CD4-positive, alpha-beta T cell (primary cell): ENCODE measurements at places on chromosomes 2 and 18.
A peak's percentile ranks its signal among the peaks of the same experiment; 100 is the strongest.

- H3K4me1 ChIP-seq, result no peaks in the 10 kb centered on the region
- H3K27ac ChIP-seq, result no peak overlapping the region
- H3K4me3 ChIP-seq, result no peak overlapping the region
- no peaks in the 10 kb centered on the region for H3K36me3 ChIP-seq
- DNase-seq, result no peak
Observed at GRCh38 chr18:63492851-63493250, 16.1 kb downstream of the SERPINB5 start.

GRCh38 chr2:9071032-9071431, 67.5 kb upstream of the MBOAT2 start:
- H3K4me1 ChIP-seq, result no peaks in the 10 kb centered on the region
- H3K27me3 ChIP-seq, result no peaks in the 10 kb centered on the region
- H3K36me3 ChIP-seq, result no peaks in the 10 kb centered on the region
- no peak overlapping the region for H3K4me3 ChIP-seq
- no peak for DNase-seq
- H3K27ac ChIP-seq, result no peak overlapping the region

GRCh38 chr2:86441392-86441881, 266 bp downstream of the KDM3A start:
- peak overlapping the region; percentile 94 for H3K27ac ChIP-seq
- no peaks in the 10 kb centered on the region for H3K27me3 ChIP-seq
- peaks cover 34% of the 10 kb centered on the region for H3K36me3 ChIP-seq
- DNase-seq, result no peak
- H3K4me1 ChIP-seq, result peaks cover 38% of the 10 kb centered on the region
- H3K4me3 ChIP-seq, result peak overlapping the region; percentile 87

DNA sequence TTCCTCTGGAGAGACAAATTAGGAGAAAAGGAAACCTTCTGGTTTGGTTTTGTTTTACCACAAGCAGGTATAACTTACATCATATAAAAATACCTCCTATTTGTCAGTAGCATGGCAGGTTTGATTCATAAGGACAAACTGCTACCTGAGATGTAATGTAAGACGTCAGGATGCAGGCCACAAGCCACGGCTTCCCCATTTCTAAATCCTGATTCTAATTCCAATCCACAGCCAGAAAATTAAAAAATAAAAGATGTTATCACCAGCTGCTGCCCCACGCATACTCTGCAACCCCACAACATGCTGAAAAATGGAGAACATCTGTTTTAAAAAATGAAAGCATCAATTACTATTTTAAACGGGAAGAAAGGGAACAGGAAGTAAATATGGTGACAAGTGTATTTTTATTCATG, 197.6 kb downstream of the BCL11A start:
- no peaks in the 10 kb centered on the region for H3K4me1 ChIP-seq
- no peak overlapping the region for H3K27ac ChIP-seq
- no peaks in the 10 kb centered on the region for H3K36me3 ChIP-seq
- DNase-seq, result no peak

GRCh38 chr2:212936572-212936971, 214.8 kb downstream of the IKZF2 start:
- no peak for DNase-seq
- H3K4me1 ChIP-seq, result no peaks in the 10 kb centered on the region
- H3K36me3 ChIP-seq, result no peaks in the 10 kb centered on the region
- H3K4me3 ChIP-seq, result no peak overlapping the region
- H3K27ac ChIP-seq, result no peak overlapping the region
- H3K27me3 ChIP-seq, result no peaks in the 10 kb centered on the region

GRCh38 chr2:190409616-190410015, 1.5 kb downstream of the MFSD6 start:
- peak overlapping the region; percentile 79 for H3K4me3 ChIP-seq
- no peaks in the 10 kb centered on the region for H3K27me3 ChIP-seq
- H3K36me3 ChIP-seq, result no peaks in the 10 kb centered on the region

- no peak overlapping the region for H3K27ac ChIP-seq
- no peaks in the 10 kb centered on the region for H3K4me1 ChIP-seq
- DNase-seq, result no peak
Observed at GRCh38 chr18:53682796-53683195, 541.7 kb downstream of the MBD2 start.

- no peaks in the 10 kb centered on the region for H3K4me1 ChIP-seq
- no peak for DNase-seq
- H3K27me3 ChIP-seq, result no peaks in the 10 kb centered on the region
- H3K27ac ChIP-seq, result no peak overlapping the region
Observed at GRCh38 chr2:138930571-138930970, 150.4 kb upstream of the NXPH2 start.

- DNase-seq, result no peak
- peaks cover 6% of the 10 kb centered on the region for H3K27me3 ChIP-seq
- H3K4me1 ChIP-seq, result no peaks in the 10 kb centered on the region
- H3K36me3 ChIP-seq, result no peaks in the 10 kb centered on the region
- H3K27ac ChIP-seq, result no peak overlapping the region
Observed at GRCh38 chr2:119647440-119648169, 31.4 kb upstream of the TMEM177 start.

- no peak for DNase-seq
- H3K27ac ChIP-seq, result no peak overlapping the region
- H3K36me3 ChIP-seq, result no peaks in the 10 kb centered on the region
Observed at GRCh38 chr2:52571380-52572347, 1195.9 kb upstream of the CHAC2 start.

- no peak overlapping the region for H3K27ac ChIP-seq
- H3K4me3 ChIP-seq, result no peak overlapping the region
- no peak for DNase-seq
- H3K27me3 ChIP-seq, result peaks cover 29% of the 10 kb centered on the region
- no peaks in the 10 kb centered on the region for H3K36me3 ChIP-seq
Observed at GRCh38 chr18:48134609-48135008, 204.2 kb upstream of the SMAD2 start.

GRCh38 chr2:47490406-47490805, 87.5 kb downstream of the MSH2 start:
- no peaks in the 10 kb centered on the region for H3K36me3 ChIP-seq
- no peaks in the 10 kb centered on the region for H3K4me1 ChIP-seq
- no peak overlapping the region for H3K4me3 ChIP-seq
- DNase-seq, result no peak

GRCh38 chr2:143144813-143145455, 15.7 kb downstream of the ARHGAP15 start:
- peaks cover 43% of the 10 kb centered on the region for H3K4me1 ChIP-seq
- H3K27me3 ChIP-seq, result no peaks in the 10 kb centered on the region
- DNase-seq, result no peak
- H3K27ac ChIP-seq, result no peak overlapping the region

DNA sequence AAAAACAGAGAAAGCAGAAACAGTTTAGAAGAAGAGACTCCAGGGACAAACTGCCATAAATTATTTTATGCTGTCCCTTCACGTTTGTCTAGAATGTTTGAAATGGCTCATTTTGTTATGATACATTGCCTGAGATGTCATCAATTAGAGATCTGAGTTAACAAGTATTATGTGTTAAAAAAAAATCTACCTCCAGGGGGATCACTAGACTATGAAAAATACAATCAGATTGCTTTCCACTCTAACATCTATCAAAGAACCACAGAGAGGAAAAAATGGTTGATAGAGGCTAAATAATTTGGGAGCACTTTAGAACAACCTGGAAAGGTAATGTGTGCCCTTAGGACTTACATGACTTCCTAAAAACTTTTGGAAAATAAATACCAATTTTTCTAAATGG, 103.8 kb upstream of the CCDC150 start:
- no peaks in the 10 kb centered on the region for H3K36me3 ChIP-seq
- no peaks in the 10 kb centered on the region for H3K4me1 ChIP-seq
- H3K27me3 ChIP-seq, result peaks cover 2% of the 10 kb centered on the region

GRCh38 chr18:47999801-48000248, 69.4 kb upstream of the SMAD2 start:
- no peaks in the 10 kb centered on the region for H3K36me3 ChIP-seq
- no peak overlapping the region for H3K4me3 ChIP-seq
- H3K27ac ChIP-seq, result no peak overlapping the region
- H3K27me3 ChIP-seq, result no peaks in the 10 kb centered on the region
- no peak for DNase-seq

DNA sequence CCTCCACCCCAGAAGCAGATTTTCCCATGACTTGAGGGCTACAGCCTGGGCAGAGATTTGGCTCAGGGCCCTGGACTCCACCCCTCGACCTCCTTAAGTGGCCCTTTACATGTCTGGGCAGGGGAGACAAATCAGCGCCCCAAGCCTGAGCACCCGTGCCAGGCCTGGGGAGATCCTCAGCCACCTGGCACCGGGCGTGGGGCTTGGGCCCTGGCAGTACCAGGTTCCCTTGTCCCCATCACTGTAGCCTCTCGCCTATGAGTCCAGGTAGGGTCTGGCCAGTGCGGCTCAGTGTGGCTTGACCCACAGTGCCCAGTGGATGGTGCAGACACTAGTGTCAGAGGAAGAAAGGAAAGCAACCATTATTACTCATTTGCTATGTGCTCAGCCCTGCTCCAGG, 22.0 kb upstream of the DNMT3A start:
- no peak overlapping the region for H3K4me3 ChIP-seq
- no peak overlapping the region for H3K27ac ChIP-seq
- H3K4me1 ChIP-seq, result peaks cover 21% of the 10 kb centered on the region
- no peaks in the 10 kb centered on the region for H3K27me3 ChIP-seq
